ENCODE measurements at places on chromosomes 12 and 14.

GRCh38 chr12:56163533-56164344, 5.6 kb downstream of the MYL6 start:
- DNase-seq, result no peak

GRCh38 chr14:96109596-96110355, 70.6 kb downstream of the C14orf132 start:
- no peak for DNase-seq

- no peak for DNase-seq
Observed at GRCh38 chr14:27242874-27243273, 645.0 kb upstream of the NOVA1 start.

DNA sequence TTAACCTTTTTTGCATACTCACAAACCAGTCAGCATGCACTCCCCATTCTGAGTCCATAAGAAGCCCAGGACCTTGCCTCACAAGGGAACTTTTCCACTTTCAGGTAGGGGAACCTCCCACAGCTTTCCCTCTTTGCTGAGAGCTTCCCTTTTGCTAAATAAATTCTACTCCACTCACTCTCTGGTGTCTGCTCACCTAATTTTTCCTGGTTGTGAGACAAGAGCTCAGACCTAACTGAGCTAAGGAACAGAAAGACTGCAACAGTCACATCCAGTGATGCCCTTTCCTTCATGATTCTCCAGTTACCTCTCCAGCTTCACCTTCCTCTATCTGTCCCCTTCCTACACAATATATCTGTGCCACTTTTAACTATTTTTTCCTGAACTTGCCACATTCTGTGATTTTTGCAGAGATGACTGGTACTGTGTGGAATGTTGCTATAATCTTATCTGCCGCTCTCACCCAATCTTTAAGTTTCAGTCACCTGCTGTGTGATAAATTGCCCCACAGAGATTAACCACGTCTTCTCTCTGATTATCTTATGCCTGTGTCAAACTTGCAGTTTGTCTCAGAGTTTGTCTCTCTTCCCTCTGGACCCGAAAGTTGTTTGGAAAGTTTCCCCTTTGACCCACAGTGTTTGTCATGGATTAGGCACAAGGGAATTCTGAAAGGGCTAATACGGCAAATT, 737.1 kb upstream of the FLRT2 start:
- DNase-seq, result no peak

- DNase-seq, result peak; percentile 81
Observed at GRCh38 chr14:99946652-99947489, 118.4 kb upstream of the EVL start.

DNA sequence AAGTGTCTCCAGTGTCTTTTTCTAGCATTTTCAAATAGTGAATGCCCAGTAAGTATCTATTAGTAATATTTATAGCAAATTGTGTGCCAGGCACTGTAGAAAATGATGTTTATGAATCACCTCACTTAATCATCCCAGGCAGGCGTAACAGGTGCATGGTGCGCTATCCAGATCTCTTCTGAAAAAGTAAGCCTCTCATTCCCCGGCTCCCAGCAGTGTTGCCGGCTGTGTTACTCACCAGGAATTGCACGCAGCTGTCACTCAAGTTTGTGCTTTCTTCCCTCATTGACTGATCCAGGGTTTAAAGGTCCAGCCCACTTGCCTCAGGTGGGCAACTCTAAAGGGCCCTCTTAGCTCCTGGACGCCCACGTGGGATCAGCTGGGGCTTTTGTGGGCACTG, 173.8 kb upstream of the RASSF8 start:
- DNase-seq, result no peak

- DNase-seq, result no peak
Observed at GRCh38 chr14:71931492-71932228, 569 bp upstream of the RGS6 start.

DNA sequence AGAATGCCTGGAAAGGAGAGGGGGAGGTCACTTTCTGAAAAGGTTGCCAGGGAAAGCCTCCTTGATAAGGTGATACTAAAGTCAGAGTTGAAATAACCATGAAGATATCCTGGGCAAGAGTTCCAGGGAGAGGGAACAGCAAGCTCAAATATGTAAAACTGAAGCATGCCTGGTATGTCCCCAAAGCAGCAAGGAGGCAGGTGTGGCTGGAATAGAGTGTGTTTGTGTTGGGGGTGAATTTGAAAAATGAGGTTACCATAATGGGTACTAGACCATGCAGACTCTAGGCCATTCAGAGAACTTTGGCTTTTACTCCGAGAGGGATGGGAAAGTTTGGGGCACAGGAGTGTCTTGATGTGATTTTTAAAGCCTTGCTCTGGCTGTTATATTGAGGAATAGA, 66.7 kb upstream of the PTCSC3 start:
- no peak for DNase-seq

GRCh38 chr12:26651566-26652188, 181.3 kb downstream of the ITPR2 start:
- DNase-seq, result peak; percentile 83

All from HuH-7 (cell line).